Inflammatory macrophage treated with lipopolysaccharide for 4 hours (primary cell): ENCODE measurements at places on chromosomes 6 and 20.

DNA sequence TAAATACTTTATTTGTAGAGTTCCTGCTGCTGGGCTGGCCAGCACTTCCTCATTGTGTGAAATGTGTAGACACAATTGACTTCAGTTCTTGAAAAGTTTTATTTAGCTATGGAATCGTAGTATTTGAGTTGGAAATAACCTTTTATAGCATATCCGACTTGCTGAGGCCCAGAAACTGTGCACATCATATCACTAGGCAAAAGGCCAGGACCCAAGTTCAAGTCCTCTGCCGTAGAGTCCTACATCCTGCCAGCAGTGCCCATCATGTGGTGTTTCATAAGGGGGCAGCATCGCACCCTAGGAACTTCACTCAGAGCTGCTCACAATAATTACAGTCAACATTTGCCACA, 207.7 kb upstream of the SNX9 start:
- DNase-seq, result peak; percentile 33

DNA sequence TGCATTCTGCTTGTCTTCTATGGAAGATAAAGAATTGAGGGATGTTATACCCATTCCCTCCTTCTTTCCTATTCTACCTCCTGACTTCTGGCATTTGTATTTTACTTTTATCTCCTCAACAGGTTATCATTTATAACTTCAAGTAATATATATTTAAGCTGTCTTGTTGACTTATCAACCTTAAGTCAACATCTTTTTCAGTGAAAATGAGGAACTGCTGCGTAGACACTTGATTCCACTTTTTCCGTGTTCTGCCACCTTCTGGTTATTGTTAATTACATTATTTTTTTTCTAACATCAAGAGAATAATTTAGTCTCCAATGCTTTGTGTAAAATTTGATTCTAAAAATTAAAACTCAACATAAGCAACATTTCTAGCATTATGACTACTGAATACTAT, 107.5 kb downstream of the PRKN start:
- no peak for DNase-seq

DNA sequence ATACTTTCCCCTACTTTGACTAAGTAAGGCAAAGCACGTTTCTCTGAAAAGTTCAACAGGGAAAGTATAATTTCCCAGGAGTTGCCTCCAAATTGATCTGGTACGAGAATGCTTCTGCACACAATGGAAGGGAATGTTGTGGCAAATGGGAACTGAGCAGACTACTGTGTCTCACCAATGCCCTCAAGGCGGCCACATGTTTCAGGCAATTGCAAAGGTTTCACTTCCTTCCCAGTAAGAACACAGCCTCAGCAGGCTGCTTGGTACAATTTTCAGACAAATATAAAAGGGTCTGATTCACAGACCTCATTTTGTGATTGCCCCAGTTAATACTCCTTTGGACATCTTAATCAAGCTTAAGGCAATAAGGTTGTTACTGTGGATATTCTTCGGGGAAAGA, 71.2 kb downstream of the KIAA0319 start:
- peak; percentile 75 for DNase-seq

- DNase-seq, result no peak
Measured at GRCh38 chr6:150573041-150573681, 26.5 kb upstream of the PLEKHG1 start.

DNA sequence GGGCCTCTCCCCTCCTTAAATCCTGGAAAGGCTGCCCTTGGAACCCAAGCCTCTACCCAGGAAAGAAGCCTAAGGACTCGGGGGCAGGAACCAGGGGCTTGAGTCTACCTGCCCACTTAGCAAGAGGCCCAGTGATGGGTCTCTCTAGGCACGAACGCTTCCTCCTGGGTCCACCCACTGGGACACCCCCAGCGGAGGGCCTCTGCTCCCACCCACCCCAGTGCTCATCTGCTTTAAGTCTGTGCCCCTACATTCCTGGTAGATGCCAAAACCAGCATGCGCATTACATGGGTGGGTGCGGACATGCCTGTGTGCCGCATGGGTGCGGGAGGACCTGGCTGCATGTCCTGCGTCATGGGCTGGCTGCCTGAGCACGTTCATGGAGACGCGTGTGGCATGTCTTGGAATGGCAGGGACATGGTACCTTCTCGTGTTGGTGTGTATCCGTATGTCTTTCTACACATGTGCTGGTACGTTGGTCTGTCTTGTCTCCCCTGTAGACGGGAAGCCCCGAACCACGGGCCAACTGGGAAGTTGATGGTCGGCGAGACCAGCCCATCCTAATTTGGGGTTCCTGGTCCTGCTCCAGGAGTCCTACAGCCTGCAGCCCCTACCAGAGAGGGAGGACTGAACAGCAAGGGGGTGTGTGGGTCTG, 29.3 kb downstream of the SNPH start:
- DNase-seq, result no peak

- no peak for DNase-seq
Measured at GRCh38 chr6:159074876-159075275, 30.1 kb upstream of the TAGAP start.

GRCh38 chr20:32191873-32192272, 15.7 kb downstream of the PLAGL2 start:
- DNase-seq, result no peak

DNA sequence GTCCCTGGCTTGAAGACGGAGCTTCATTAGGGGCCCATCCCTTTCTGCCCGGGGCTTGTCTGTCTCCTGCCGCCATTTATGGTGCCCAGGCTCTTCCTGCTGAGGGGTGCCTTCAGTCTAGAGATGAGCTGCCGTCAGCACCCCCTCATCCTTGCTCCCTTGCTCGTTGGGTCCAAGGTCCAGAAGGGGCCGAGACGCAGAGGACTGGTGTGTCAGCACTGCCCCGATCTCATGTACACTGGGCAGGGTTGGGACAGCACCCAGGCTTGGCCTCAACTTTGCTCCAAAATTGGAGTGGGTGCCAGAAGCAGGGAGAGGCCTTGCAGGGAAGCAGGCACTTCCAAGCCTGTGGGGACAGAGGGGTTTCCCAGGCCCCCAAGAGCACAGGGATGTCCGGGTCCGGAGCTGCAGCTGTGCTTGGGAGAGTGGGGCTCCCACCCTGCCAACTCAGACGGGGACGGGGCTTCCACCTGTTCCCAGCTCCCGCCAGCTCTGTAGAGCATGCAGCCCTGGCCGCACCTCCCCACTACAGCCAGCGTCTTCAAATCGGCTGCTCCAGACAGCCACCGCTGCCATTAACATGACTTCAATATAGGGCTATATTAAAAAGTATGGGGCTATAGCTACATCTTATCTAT, 488.8 kb downstream of the TENT5A start:
- no peak for DNase-seq

GRCh38 chr20:16803965-16804792, 56.0 kb downstream of the OTOR start:
- peak; percentile 22 for DNase-seq

GRCh38 chr6:163254341-163254835, 160.1 kb upstream of the QKI start:
- DNase-seq, result no peak

GRCh38 chr6:72826744-72827438, 205.0 kb downstream of the KCNQ5 start:
- DNase-seq, result no peak
